ENCODE measurements at places on chromosomes 11 and 22. TPM values are rescaled to one million over a fixed set of nuclear protein-coding genes. Genes with fewer than 3 reads are reported as not detected.
A peak's percentile ranks its signal among the peaks of the same experiment; 100 is the strongest.

GRCh38 chr11:406796-407650 is 7.8 kb downstream of the SIGIRR start:
- H3K4me1 ChIP-seq: no peaks in the 10 kb centered on the region
- H3K27me3 ChIP-seq: no peaks in the 10 kb centered on the region
- no peak overlapping the region for H3K27ac ChIP-seq
- H3K36me3 ChIP-seq: peaks cover 2% of the 10 kb centered on the region
- peak overlapping the region; percentile 22 for H3K4me3 ChIP-seq
- peak; percentile 91 for DNase-seq

DNA sequence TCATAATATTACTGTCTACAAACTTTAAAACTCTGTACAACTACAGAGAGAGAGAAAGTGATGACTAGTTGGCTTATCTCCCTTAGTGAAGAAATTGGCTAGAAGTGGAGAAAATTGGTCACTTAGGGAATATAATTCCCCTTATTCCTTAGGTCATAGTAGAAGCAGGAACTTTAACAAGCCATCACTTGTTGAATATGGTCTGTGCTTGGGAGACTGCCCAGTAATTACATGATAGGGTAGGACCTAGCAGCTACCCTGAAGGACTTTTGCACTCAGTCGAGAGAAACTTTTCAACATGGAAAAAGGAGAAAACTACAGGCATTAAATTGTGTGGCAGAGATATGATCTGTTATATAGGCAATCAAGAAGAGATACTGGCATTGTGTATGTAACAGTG is 576.5 kb upstream of the CCDC90B start:
- no peaks in the 10 kb centered on the region for H3K4me1 ChIP-seq
- H3K4me3 ChIP-seq: no peak overlapping the region
- no peak for DNase-seq
- H3K27me3 ChIP-seq: no peaks in the 10 kb centered on the region
- peaks cover 13% of the 10 kb centered on the region for H3K36me3 ChIP-seq

DNA sequence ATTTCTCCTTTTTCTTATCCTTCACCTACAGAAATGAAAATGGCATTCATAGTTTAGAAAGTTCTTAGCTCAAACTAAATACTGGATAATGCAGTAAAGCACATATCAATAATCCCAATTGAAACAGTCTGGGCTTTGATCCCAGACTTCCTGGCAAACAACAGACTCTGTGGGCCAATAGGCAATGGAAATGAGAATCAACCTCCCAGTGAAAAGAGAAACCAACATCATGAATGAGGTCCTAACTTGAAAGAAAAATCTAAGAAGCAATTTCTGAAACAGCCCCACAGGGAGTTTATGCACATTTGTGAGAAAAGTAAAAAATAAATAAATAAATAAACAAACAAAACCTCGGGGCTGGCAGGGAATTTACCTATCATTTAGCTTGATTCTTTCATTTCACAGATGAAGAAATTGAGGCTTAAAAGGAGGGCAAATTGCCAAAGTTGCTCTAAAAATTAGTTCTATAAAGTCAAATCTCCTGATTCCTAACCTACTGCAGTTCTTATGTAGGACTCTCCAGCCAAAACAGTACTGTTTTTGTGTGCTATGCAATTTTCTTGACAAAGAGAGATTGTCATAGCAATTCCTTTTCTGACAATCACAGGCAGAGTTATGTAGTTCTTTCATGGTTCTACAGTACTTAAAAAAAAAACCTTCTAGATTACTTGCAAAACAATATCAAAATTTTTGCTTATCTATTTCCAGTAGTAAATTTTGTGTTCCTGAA is 265.8 kb downstream of the GRM5 start:
- no peaks in the 10 kb centered on the region for H3K36me3 ChIP-seq
- H3K27ac ChIP-seq: no peak overlapping the region
- no peaks in the 10 kb centered on the region for H3K27me3 ChIP-seq
- H3K4me1 ChIP-seq: no peaks in the 10 kb centered on the region
- no peak for DNase-seq

GRCh38 chr11:2931771-2932738 is 2.8 kb upstream of the PHLDA2 start:
- H3K4me1 ChIP-seq: no peaks in the 10 kb centered on the region
- peaks cover 4% of the 10 kb centered on the region for H3K36me3 ChIP-seq
- H3K4me3 ChIP-seq: no peak overlapping the region
- peaks cover 18% of the 10 kb centered on the region for H3K27me3 ChIP-seq
- DNase-seq: no peak
- no peak overlapping the region for H3K27ac ChIP-seq

DNA sequence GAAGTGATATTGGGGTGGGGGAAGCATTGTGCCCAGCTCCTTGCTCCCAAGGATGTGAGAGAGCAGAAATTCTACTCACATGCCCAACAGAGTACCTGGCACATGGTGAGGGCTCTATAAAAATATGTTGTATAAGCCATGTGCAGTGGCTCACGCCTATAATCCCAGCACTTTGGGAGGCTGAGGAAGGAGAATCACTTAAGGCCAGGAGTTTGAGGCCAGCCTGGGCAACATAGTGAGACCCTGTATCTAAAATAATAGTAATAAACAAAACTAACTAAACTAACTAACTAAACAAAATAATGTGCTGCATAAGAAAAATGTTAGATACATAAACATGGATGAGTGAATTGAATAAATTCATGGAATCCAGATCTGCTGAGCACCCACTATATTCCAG is 33.2 kb upstream of the LRRC32 start:
- H3K4me1 ChIP-seq: peaks cover 17% of the 10 kb centered on the region
- H3K4me3 ChIP-seq: no peak overlapping the region
- no peak for DNase-seq

- DNase-seq: no peak
- H3K27me3 ChIP-seq: no peaks in the 10 kb centered on the region
- no peak overlapping the region for H3K27ac ChIP-seq
Observed at GRCh38 chr22:25655371-25655935, 86.5 kb upstream of the MYO18B start.

- H3K27me3 ChIP-seq: no peaks in the 10 kb centered on the region
- H3K4me1 ChIP-seq: no peaks in the 10 kb centered on the region
- no peak overlapping the region for H3K4me3 ChIP-seq
- DNase-seq: no peak
- H3K36me3 ChIP-seq: peaks cover 6% of the 10 kb centered on the region
Observed at GRCh38 chr11:118677977-118678376, 1.5 kb downstream of the TREH start.

- H3K4me1 ChIP-seq: no peaks in the 10 kb centered on the region
- DNase-seq: peak; percentile 34
- H3K36me3 ChIP-seq: no peaks in the 10 kb centered on the region
- no peaks in the 10 kb centered on the region for H3K27me3 ChIP-seq
Observed at GRCh38 chr11:110355011-110355744, 58.8 kb upstream of the RDX start.

GRCh38 chr11:57274904-57275498 is 38.0 kb upstream of the APLNR start:
- no peaks in the 10 kb centered on the region for H3K36me3 ChIP-seq
- H3K27me3 ChIP-seq: no peaks in the 10 kb centered on the region
- H3K4me3 ChIP-seq: no peak overlapping the region
- H3K27ac ChIP-seq: no peak overlapping the region
- DNase-seq: no peak

DNA sequence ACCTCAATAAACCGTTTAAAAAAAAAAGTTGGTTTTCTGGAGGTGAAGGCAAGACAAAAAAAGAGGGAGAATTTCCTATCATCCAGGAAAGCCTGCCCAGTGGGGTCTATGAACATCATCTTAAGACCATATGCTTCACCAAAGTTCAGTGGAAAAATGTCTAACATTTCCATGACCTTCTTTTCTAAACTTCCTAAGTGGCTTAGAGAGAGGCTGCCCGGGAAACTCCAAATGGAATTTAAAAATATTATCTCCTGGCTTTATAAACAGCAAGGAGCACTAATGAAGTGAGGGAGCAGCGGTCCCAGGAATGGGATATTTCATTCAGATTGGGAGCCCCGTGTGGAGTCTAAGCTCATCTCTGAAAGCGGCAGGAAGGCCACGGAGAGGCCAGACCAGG is 46.9 kb downstream of the ETS1 start:
- H3K27me3 ChIP-seq: no peaks in the 10 kb centered on the region
- peaks cover 7% of the 10 kb centered on the region for H3K36me3 ChIP-seq
- no peak overlapping the region for H3K27ac ChIP-seq
- DNase-seq: no peak

GRCh38 chr11:59193587-59194130 is 19.1 kb downstream of the MPEG1 start:
- H3K4me1 ChIP-seq: no peaks in the 10 kb centered on the region
- H3K36me3 ChIP-seq: peaks cover 47% of the 10 kb centered on the region
- DNase-seq: no peak
- no peaks in the 10 kb centered on the region for H3K27me3 ChIP-seq
- no peak overlapping the region for H3K4me3 ChIP-seq
- H3K27ac ChIP-seq: no peak overlapping the region

GRCh38 chr22:32827049-32827602 is 25.6 kb downstream of the TIMP3 start:
- no peak overlapping the region for H3K4me3 ChIP-seq
- no peak for DNase-seq
- no peaks in the 10 kb centered on the region for H3K27me3 ChIP-seq
- no peak overlapping the region for H3K27ac ChIP-seq

DNA sequence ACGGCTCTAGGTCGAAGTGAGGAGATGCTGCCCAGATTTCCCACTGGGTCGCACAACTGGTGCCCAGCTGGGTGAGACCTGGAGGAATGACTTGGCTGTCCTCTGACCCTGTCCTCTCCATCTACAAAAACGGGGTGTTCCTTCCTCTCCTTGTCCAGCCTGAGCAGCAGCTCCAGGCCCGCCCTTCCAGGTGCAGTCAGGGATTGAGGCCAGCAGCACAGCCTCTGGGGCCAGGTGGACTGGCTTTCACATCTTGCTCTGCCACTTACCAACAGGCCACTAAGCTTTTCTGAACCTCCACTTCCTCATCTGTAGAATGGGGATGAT is 91.7 kb upstream of the LMO1 start:
- H3K4me3 ChIP-seq: no peak overlapping the region
- H3K4me1 ChIP-seq: no peaks in the 10 kb centered on the region
- H3K27me3 ChIP-seq: no peaks in the 10 kb centered on the region
- DNase-seq: no peak
- H3K36me3 ChIP-seq: no peaks in the 10 kb centered on the region
- H3K27ac ChIP-seq: no peak overlapping the region

GRCh38 chr11:24734742-24735237 is 237.9 kb downstream of the LUZP2 start:
- no peaks in the 10 kb centered on the region for H3K36me3 ChIP-seq
- no peaks in the 10 kb centered on the region for H3K4me1 ChIP-seq
- no peak for DNase-seq
- H3K27me3 ChIP-seq: no peaks in the 10 kb centered on the region
- H3K27ac ChIP-seq: no peak overlapping the region
- H3K4me3 ChIP-seq: no peak overlapping the region

- no peaks in the 10 kb centered on the region for H3K27me3 ChIP-seq
- H3K36me3 ChIP-seq: no peaks in the 10 kb centered on the region
- no peak overlapping the region for H3K27ac ChIP-seq
- no peaks in the 10 kb centered on the region for H3K4me1 ChIP-seq
- H3K4me3 ChIP-seq: no peak overlapping the region
Observed at GRCh38 chr11:45833761-45834160, 13.5 kb upstream of the CRY2 start.

DNA sequence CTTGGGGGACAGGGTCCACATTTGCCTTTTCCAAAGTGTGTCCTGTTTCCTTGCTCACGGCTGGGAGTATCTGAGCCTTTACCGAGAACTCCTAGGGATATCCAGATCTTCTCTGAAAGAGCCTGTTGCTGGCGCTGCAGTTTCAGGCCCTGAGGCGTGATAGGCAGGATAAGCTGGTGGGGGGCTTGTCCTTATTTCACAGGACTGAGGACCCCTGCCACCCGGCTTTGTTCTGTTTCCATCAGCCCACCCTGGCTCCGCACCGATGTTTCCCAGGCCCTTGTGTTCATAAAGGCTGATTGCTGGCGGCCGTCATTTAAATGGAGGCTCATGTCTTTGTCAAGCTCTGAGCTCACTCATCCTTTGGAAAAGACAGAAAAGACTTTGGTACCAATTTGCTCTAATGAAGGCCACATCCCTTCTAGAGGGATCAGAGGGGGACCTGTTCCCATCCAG is 9.4 kb upstream of the NPTXR start:
- H3K4me1 ChIP-seq: no peaks in the 10 kb centered on the region
- no peak overlapping the region for H3K27ac ChIP-seq
- no peaks in the 10 kb centered on the region for H3K36me3 ChIP-seq
- DNase-seq: no peak

GRCh38 chr11:87076260-87076783 is 38.6 kb downstream of the TMEM135 start:
- H3K36me3 ChIP-seq: peaks cover 10% of the 10 kb centered on the region
- DNase-seq: no peak
- H3K27me3 ChIP-seq: no peaks in the 10 kb centered on the region
- no peaks in the 10 kb centered on the region for H3K4me1 ChIP-seq
- no peak overlapping the region for H3K27ac ChIP-seq

GRCh38 chr11:2889362-2890273 is 4.0 kb upstream of the CDKN1C start:
- no peaks in the 10 kb centered on the region for H3K27me3 ChIP-seq
- H3K36me3 ChIP-seq: no peaks in the 10 kb centered on the region
- no peaks in the 10 kb centered on the region for H3K4me1 ChIP-seq
- H3K27ac ChIP-seq: no peak overlapping the region

- DNase-seq: no peak
- H3K27me3 ChIP-seq: peaks cover 10% of the 10 kb centered on the region
- no peak overlapping the region for H3K27ac ChIP-seq
- H3K36me3 ChIP-seq: peaks cover 5% of the 10 kb centered on the region
- no peak overlapping the region for H3K4me3 ChIP-seq
Observed at GRCh38 chr22:20433686-20434241, 3.9 kb downstream of the SCARF2 start.

- H3K4me3 ChIP-seq: no peak overlapping the region
- H3K27ac ChIP-seq: no peak overlapping the region
- no peaks in the 10 kb centered on the region for H3K27me3 ChIP-seq
Observed at GRCh38 chr22:49281467-49282340, 546.0 kb downstream of the BRD1 start.

- H3K27me3 ChIP-seq: no peaks in the 10 kb centered on the region
- no peak for DNase-seq
- no peaks in the 10 kb centered on the region for H3K36me3 ChIP-seq
Observed at GRCh38 chr11:72336163-72336562, 92.2 kb upstream of the PHOX2A start.

GRCh38 chr11:5547982-5548381 is 358 bp downstream of the OR52H1 start:
- no peak for DNase-seq
- no peaks in the 10 kb centered on the region for H3K4me1 ChIP-seq
- no peak overlapping the region for H3K4me3 ChIP-seq
- H3K27me3 ChIP-seq: no peaks in the 10 kb centered on the region
- no peak overlapping the region for H3K27ac ChIP-seq
- no peaks in the 10 kb centered on the region for H3K36me3 ChIP-seq

- no peaks in the 10 kb centered on the region for H3K4me1 ChIP-seq
- H3K4me3 ChIP-seq: no peak overlapping the region
- H3K36me3 ChIP-seq: no peaks in the 10 kb centered on the region
- H3K27ac ChIP-seq: no peak overlapping the region
- no peak for DNase-seq
Observed at GRCh38 chr11:74783241-74783871, 34.7 kb downstream of the RNF169 start.

KCNJ4 gene
- total RNA-seq: 0.92 TPM

VPREB3 gene
- total RNA-seq: 0.50 TPM

P2RX6 gene
- not detected for total RNA-seq

VSIG10L2 gene
- total RNA-seq: not detected

THOC5 gene
- 68.2 TPM for total RNA-seq

MYRF gene
- 12.9 TPM for total RNA-seq

ANGPTL5 gene
- total RNA-seq: not detected

MUC2 gene
- total RNA-seq: not detected

APOL6 gene
- 0.07 TPM for total RNA-seq

DPP3 gene
- 85.3 TPM for total RNA-seq

P2RY2 gene
- total RNA-seq: 0.35 TPM

INS gene
- not detected for total RNA-seq

TRIM6 gene
- 14.1 TPM for total RNA-seq

All from H9 (cell line).